NCI-H1092 treated with DMSO at 0.1 percent for 48 hours (cell line): ENCODE measurements at places on chromosomes 6 and 20.

GRCh38 chr6:108748959-108749358, 99.3 kb upstream of the ARMC2 start:
- no peak for DNase-seq

- DNase-seq = no peak
Observed at GRCh38 chr20:32152421-32153155, 43.1 kb downstream of the TM9SF4 start.

GRCh38 chr6:52635049-52635577, 35.8 kb upstream of the TMEM14A start:
- DNase-seq = no peak

- no peak for DNase-seq
Observed at GRCh38 chr20:40769677-40770285, 80.7 kb upstream of the MAFB start.

- DNase-seq = no peak
Observed at GRCh38 chr6:12354499-12354898, 64.3 kb downstream of the EDN1 start.

- DNase-seq = peak; percentile 45
Observed at GRCh38 chr6:16059496-16059895, 69.4 kb upstream of the MYLIP start.

- DNase-seq = no peak
Observed at GRCh38 chr20:48148916-48149672, 363.8 kb upstream of the SULF2 start.

DNA sequence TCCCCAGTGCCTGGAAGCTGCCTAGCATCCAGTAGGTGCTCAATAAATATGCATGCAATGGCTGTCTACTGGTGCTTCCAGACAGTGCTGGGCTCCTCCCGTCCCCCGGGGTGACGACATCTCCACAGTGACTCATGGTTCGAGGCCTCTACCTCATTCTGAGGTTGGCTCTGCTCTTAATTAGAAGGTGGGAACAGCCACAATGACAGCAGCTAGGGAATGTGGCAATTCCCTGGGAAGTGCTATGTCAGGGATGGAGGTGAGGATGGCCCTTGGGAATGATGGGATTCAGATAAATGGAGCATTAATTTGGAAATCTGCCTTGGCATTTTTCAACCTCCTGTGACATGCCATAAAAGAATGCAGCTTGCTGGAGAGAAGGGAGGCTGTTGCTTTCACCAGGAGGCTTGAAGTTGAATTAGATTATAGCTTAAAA, 43.5 kb upstream of the NFATC2 start:
- DNase-seq = no peak

- no peak for DNase-seq
Observed at GRCh38 chr20:9503526-9504245, 10.7 kb upstream of the LAMP5 start.

DNA sequence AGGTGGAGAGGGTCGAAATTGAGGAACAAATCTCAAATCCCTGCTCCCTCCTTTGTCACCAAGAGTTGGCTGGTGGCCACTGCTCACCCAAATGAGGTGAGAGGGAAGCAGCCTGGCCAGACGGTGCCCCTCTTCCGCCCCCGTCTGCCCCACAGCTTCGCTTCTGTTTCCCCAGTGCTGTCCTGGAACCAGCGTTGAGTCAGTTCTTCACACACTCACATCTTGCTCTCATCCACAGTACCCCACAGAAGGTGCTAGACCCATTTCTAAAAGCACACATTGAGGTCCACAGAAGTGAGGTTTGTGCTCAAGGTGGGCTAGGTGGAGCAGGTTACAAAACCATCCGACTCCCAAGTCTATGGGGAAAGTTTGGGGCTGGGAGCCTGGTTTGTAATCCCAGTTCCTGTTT, 3.8 kb downstream of the CEBPB start:
- DNase-seq = no peak

DNA sequence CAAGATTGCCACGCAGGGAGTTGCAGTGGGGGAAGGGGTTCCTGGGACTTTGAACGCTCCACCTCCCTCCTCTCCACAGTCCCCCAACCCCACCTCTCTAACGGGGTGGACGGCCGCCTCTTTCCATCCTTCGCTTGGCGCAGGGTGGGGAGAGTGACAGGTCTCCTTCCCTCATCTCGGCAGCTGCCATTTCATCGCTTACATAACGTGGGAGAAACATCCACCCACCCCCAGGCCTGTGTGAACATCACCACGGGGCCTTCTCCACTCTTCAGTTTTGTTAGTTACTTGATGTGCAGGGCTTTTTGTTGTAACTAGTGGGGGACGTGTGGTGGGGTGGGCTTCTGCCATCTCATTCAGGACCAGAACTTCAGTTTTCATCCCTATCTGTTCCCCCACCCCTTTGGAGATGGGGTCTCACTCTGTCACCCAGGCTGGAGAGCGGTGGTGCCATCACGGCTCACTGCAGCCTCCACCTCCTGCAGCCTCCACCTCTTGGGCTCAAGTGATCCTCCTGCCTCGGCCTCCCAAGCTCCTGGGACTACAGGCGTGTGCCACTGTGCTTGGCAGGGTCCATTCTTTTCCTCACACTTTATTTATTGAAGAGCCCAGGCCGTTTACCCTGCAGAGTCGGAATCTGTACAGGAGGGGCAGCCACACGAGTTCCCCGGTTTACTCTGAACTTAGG, 17.7 kb downstream of the RTEL1 start:
- DNase-seq = no peak

- DNase-seq = no peak
Observed at GRCh38 chr6:89209457-89209856, 7.7 kb downstream of the GABRR1 start.

DNA sequence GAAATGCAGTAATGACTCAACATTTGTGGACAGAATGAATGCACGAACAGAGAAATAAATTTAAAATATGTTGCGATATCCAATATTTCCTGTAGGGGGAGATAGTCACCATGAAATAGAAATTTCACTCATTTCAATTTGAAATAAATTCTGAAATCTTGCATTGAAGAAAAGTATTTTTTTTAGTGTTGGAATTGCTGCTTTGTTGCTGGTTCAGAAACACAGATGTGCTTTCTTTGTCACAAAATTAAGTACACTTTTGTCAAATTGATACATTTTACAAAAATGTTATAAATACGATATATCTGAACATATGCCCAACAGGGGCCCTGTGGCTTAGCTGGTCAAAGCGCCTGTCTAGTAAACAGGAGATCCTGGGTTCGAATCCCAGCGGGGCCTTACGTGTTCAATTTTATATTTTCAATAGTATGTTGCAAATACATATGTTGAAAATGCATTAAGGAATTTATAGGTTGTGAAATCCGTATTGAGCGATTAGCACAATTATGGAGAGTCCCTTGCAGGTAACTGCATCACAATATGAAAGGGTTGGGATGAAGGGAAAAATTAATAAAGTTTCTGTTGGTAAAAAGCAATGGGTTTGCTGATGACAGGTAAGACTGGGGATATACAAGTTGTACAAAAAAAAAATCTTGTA, 85.4 kb upstream of the PRSS16 start:
- peak; percentile 44 for DNase-seq

- DNase-seq = no peak
Observed at GRCh38 chr6:135372758-135373157, 124.8 kb downstream of the AHI1 start.

DNA sequence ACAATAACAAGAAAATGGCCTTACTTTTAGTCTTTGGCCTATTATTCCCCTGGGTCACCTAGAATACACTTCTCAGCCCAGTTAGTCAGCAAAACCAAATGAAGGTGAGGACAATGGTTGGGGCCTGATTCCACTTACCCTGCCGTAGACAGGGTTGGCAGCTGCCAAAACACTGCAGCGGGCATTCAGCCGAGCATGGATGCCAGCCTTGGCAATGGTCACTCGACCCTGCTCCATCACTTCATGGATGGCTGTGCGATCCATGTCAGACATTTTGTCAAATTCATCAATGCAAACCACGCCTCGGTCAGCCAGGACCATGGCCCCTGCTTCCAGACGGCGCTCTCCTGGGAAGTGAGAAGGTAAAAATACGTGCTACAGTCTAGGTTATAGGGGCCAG, 8.4 kb downstream of the MCM3 start:
- no peak for DNase-seq

DNA sequence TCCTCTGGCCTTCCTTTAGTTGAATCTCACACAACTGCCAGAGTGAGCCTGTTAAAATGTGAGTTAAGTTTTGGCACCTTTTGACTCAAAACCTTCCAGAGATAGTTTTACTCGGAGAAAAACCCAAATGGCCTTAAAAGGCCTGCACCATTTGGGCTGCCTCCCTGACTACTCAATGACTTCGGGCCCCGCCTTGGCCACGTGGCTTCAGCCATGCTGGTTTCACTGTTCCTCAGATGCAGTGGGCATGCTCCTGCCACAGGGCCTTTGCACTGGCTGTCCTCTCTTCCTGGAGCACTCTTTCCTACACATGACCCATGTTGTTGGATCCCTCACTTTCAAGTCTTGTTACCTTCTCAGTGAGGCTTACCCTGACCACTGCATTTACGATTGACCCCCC, 18.3 kb downstream of the VEGFA start:
- no peak for DNase-seq

DNA sequence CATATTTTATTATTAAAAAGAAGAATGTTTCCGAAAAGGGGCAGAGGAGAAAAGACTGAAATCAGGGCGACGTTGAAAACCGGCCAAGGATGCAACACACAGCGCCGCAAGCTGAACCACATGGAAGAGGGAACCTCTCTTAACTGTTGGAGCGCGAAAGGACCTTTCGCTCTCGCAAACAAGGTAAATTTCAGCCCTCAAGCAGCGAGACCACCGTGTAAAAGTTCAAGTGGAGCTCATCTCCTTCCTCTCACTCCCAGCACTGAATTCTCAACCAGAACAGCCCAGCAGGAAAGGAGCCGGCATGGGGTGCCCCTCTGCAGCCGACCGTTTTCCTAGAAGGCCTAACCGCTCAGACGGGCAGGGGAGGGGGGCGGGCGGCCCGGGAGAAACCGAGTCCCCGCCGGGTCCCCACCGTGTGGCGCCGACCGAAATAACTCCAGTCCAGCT, 621 bp downstream of the GPR63 start:
- DNase-seq = peak; percentile 28

DNA sequence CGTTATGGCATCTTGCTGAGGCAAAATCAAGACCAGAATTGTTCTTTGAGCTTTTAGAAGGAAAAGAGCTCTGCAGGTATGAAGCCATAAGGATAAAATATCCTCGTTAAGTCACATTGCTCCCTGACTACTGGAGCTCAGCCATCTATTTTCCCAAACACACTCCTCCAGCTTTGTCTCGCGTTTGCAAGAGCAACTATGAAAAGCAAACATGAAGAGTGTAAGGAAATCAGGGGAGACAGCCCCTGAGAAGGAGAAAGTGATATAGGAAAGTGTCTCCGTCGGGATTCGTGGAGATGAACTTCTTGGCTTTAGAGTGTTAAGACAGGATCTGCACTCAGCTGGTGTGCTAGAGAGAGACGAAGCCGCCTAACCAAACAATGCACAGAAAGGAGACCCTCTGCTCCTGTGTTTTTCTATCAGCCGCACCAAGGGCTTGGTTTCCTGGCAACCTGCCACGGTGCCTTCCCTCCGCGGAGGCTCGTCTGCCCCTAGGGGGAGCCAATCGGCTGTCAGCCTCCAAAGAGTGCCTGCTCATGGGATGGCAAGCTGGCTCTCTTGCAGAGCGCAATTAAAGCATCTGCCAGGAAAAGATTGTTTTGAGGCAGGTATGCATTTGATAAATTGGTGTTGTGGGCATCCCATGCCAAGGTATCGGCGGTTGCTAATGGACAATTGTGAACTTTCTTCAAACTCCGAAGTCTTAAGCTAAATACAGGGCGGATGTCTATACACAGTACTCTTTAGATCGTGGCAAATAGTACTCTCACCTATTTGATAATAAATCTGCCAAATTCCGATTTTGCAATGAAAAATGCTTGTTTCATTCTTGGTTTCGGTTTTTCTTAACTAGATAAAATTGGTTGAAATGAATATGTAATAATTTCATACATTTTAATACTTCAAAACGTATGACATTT, 603.2 kb downstream of the RNF144B start:
- peak; percentile 69 for DNase-seq

DNA sequence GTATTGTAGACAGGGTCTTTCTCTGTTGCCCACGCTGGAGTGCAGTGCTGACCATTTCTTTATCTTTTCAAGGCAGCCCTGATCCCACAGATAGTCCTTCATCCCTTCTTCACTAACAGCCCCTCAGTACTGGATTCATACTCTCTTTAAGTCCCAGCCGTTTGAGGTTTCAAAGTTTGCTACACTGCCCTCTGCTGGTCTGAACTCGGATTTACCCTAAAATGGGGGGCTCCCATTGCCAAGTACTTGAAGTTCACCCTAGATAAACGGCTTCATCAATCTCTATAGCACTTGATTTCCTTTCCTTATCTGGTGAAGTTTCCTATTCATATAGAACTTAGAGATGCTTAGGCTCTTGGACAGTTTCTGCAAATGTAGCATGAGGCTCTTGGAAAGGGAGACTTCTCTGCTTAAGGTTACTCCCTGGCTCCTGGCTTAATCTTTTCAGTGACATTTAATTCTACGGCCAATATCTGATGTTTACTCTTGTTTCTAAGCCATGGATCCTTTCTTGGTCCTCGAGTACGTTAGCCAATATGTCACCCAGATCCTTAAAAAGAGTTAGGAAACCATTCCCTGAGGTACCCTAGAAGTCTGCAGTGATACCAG, 21.4 kb upstream of the PREP start:
- peak; percentile 42 for DNase-seq

DNA sequence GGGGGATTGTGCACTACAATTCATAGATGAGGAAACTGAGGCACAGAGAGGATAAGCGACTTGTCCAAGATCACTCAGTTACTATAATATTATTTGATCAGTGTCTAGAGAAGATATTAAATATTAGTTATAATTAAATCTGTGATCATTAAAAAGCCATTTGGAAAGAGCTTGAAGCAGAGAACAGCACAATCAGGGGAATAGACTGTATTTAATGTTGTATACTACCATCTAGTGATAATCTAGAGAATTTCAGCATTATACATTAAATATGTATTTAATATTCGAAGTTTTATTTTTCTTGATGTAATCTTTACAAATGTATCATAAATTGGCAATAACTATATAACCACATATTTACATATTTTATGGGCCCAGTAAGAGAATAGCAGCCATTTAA, 20.1 kb upstream of the MTCL3 start:
- DNase-seq = peak; percentile 30

- DNase-seq = peak; percentile 61
Observed at GRCh38 chr6:47047479-47048407, 5.6 kb upstream of the ADGRF1 start.

- DNase-seq = no peak
Observed at GRCh38 chr20:63778857-63779256, 39.3 kb downstream of the SLC2A4RG start.

- DNase-seq = no peak
Observed at GRCh38 chr6:167533851-167534250, 209.0 kb downstream of the TTLL2 start.

GRCh38 chr6:35177157-35177556, 36.0 kb upstream of the TCP11 start:
- no peak for DNase-seq

GRCh38 chr6:158249340-158249836, 62.9 kb upstream of the TULP4 start:
- no peak for DNase-seq

DNA sequence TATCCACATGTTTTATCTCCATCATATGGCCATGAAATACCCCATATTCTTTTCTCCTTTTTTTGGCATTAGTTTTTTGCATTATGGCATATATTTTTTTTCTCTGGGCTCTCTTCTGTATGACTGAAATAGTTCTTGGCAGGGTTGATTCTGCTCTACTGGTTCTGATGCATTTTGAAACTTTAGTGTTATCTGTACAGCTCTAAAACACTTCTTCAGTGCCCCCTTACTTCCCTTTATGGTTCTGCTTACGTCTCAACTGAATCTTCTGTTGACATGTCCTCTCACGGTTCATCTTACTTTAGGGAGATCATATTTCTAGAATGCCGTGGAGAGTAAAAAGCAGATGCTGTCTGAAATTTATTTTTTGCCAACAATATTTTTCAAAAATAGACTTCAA, 23.2 kb upstream of the TXNDC5 start:
- DNase-seq = no peak
